ENCODE measurements at places on chromosomes 12 and 14. TPM values are rescaled to one million over a fixed set of nuclear protein-coding genes. Genes with fewer than 3 reads are reported as not detected.

GRCh38 chr14:53609009-53609408 is 347.6 kb downstream of the BMP4 start:
- no peaks in the 10 kb centered on the region for H3K36me3 ChIP-seq
- H3K4me1 ChIP-seq, result no peaks in the 10 kb centered on the region
- no peak overlapping the region for H3K27ac ChIP-seq
- H3K4me3 ChIP-seq, result no peak overlapping the region
- DNase-seq, result no peak

- no peak overlapping the region for H3K4me3 ChIP-seq
- H3K27ac ChIP-seq, result no peak overlapping the region
- no peak for DNase-seq
- no peaks in the 10 kb centered on the region for H3K27me3 ChIP-seq
- H3K4me1 ChIP-seq, result no peaks in the 10 kb centered on the region
These were observed 25.7 kb upstream of the PDZRN4 start for GRCh38 chr12:41162461-41162860.

DNA sequence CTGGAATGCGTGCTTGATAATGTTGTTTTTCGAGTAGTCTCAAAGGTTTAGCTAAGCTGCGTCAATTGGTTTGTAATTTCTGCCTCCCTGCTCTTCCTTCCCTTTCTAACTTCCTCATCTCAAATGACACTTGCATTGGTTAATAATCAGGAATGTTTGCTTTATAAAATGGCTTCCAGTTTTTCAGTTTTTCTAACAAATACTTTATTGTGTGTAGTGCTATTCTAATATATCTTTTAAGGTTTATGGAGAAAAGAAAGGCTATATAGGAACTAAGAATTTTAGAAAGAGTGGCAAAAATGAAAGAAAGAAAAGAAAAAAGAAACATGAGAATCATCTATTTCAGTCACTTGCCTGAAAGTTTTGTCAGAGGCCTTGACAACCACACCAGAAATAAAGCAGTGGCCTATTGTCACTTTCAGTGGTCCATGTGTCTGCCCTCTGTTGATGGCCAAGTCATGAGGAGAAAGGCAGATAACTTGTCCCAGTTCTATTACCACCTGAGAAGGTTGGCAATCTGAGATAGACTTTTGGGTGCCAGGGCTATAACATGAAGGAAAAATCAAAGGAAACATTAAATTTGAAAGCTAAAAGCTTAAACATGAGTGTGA is 221.9 kb upstream of the KITLG start:
- no peak overlapping the region for H3K4me3 ChIP-seq
- H3K27me3 ChIP-seq, result no peaks in the 10 kb centered on the region
- no peak for DNase-seq
- no peak overlapping the region for H3K27ac ChIP-seq
- H3K36me3 ChIP-seq, result no peaks in the 10 kb centered on the region
- no peaks in the 10 kb centered on the region for H3K4me1 ChIP-seq

DNA sequence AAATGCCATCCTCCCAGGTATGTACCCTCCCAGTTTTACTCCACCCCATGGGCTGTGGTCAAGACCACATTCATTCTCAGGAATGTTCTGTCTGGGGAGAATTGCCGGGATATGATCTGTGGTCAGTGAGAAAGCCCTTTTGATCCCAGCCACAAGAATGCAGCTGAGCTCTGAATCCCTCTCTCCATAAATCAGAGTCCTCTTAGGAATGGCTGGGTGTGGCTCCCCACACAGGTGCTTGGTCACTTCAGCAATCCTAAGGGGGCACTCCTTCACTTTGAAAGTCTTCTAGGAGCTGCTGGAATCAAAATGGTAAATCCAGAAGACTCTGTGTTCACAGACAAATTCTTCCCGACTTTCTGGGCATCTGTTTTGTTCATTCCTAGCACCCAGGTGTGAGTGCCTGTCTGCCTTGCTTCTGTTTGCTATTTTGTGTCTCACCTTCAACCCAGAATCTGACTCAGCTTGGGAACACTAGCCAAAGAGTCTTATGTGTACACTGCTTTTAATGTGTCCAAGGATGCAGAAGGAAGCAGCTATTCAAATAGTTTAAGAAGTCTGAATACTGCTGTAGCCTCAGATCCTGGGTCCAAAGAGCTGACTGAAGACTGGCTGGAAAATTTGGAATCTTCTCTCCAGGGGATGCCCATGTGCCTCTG is 144.6 kb upstream of the CDKN3 start:
- no peak for DNase-seq
- no peak overlapping the region for H3K27ac ChIP-seq
- no peaks in the 10 kb centered on the region for H3K27me3 ChIP-seq
- H3K4me1 ChIP-seq, result peaks cover 44% of the 10 kb centered on the region
- no peaks in the 10 kb centered on the region for H3K36me3 ChIP-seq

Gene DAO
- not detected for total RNA-seq

GRCh38 chr14:21097636-21098075 is 799 bp downstream of the ZNF219 start:
- H3K27ac ChIP-seq, result peak overlapping the region; percentile 75
- no peaks in the 10 kb centered on the region for H3K36me3 ChIP-seq
- H3K27me3 ChIP-seq, result no peaks in the 10 kb centered on the region
- H3K4me3 ChIP-seq, result peak overlapping the region; percentile 68

Gene KCNJ8
- total RNA-seq, result 7.0 TPM

GRCh38 chr12:7929083-7929792 is 6.7 kb downstream of the SLC2A3 start:
- DNase-seq, result no peak
- no peak overlapping the region for H3K27ac ChIP-seq
- H3K36me3 ChIP-seq, result peaks cover 27% of the 10 kb centered on the region
- no peak overlapping the region for H3K4me3 ChIP-seq
- H3K27me3 ChIP-seq, result no peaks in the 10 kb centered on the region

DNA sequence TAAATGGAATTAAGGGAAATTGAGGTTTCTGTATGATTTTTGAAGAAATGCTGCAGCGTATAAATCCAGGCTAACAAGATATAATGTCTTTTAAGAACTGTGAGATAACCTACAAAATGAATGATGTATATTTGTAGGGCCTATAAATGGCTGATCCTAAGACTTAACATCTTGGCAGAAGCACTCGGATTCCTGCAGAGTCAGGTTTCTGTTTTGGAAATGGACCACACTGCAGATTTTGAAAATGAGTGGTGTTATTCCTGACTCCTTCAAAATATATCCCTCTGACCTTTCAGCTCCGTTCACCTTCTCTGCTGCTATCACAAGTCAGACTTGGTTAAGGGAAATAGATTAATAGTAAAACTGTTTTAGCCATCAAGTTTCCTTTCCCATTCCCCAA is 5.0 kb downstream of the TIGAR start:
- H3K36me3 ChIP-seq, result no peaks in the 10 kb centered on the region
- no peak overlapping the region for H3K27ac ChIP-seq
- H3K4me1 ChIP-seq, result peaks cover 9% of the 10 kb centered on the region
- H3K27me3 ChIP-seq, result no peaks in the 10 kb centered on the region

- no peaks in the 10 kb centered on the region for H3K27me3 ChIP-seq
- H3K4me3 ChIP-seq, result peak overlapping the region; percentile 98
- no peaks in the 10 kb centered on the region for H3K36me3 ChIP-seq
- H3K27ac ChIP-seq, result peak overlapping the region; percentile 100
These were observed 3.9 kb downstream of the CTDSP2 start for GRCh38 chr12:57842342-57843294.

Gene NTF3
- 9.9 TPM for total RNA-seq

DNA sequence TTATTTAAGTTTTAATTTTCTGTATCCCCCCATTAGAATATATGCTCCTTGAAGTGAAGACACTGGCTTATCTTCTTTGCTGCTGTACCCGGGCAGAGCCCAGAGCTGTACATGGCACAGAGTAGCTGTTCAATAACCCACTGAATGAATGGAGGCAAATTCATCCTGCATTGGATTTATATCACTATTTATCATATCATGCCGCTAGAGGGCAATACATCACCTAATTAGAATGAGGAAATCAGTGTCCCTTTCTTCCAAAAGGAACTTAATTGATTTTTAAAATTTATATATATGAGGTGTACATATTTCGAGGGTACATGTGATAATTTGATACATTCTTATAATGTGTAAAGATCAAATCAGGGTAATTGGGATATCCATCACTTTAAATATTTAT is 89.2 kb upstream of the TMEM260 start:
- no peaks in the 10 kb centered on the region for H3K36me3 ChIP-seq
- H3K4me1 ChIP-seq, result no peaks in the 10 kb centered on the region
- DNase-seq, result no peak
- no peak overlapping the region for H3K4me3 ChIP-seq
- H3K27me3 ChIP-seq, result no peaks in the 10 kb centered on the region

Gene ATG14
- 19.5 TPM for total RNA-seq

DNA sequence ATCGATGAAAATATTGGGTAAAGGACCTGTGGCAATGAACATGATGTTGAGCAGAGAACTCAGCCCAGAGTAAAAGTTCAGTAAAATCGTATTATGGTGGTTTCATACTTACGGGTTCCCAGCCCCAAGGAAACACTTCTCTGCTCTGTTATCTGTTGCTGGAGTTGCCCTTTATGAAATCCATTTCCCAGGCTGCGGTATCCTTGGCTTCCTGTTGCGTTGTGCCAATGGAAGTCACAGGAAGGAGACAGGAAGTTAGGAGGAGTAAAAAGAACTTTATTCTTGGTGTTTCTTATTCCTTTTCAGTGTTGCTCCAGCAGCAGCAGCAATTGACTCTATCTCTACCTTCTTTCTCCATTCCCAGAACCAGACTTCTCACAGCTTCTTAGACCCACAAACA is 965.2 kb downstream of the VRK1 start:
- H3K4me3 ChIP-seq, result no peak overlapping the region
- no peaks in the 10 kb centered on the region for H3K27me3 ChIP-seq
- DNase-seq, result no peak
- no peaks in the 10 kb centered on the region for H3K36me3 ChIP-seq
- no peak overlapping the region for H3K27ac ChIP-seq

DNA sequence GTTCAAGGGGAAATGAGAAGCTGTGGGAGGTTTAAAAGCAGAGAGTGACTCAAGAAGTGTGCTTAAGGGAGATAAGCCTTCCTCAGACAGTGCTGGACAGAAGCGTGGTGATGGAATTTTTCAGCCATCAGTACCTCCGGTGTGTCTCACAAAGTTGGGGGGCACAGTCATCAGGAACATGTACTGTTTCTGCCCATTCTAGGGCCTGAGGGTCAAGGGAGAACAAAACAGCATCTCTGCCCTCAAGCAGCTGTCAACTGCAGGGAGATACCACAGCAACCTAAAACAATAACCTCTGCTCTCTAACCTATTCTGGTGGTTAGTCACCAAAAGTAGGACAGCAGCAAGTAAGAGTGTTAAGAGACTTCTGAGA is 2.0 kb upstream of the STON2 start:
- no peaks in the 10 kb centered on the region for H3K27me3 ChIP-seq
- DNase-seq, result no peak
- H3K36me3 ChIP-seq, result no peaks in the 10 kb centered on the region
- H3K4me1 ChIP-seq, result no peaks in the 10 kb centered on the region
- no peak overlapping the region for H3K27ac ChIP-seq
- H3K4me3 ChIP-seq, result no peak overlapping the region

Gene LMNTD1
- not detected for total RNA-seq

GRCh38 chr12:67469666-67470065 is 178.9 kb upstream of the DYRK2 start:
- no peak for DNase-seq
- H3K27me3 ChIP-seq, result no peaks in the 10 kb centered on the region
- no peaks in the 10 kb centered on the region for H3K36me3 ChIP-seq
- no peak overlapping the region for H3K4me3 ChIP-seq

DNA sequence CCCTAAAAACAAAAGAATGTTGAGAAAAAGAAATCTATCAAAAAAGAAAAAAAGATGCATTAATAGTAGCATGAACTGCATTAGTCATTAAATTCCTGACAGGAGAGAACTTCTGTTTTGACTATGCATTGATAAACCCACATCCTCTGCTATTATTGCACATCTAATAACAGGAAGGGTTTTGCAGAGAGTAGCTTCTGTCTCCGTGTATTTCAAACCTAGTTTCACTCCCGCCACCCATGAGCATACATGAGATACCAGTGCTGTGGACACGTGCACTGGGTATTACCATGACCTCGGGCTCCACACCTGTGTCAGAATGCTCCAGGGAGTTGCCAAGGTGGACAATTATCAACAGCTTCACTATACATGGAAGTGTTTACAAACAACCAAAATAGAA is 449.1 kb upstream of the SOX5 start:
- H3K27ac ChIP-seq, result no peak overlapping the region
- no peaks in the 10 kb centered on the region for H3K36me3 ChIP-seq
- no peaks in the 10 kb centered on the region for H3K4me1 ChIP-seq
- DNase-seq, result no peak
- no peak overlapping the region for H3K4me3 ChIP-seq

Gene ABCD2
- total RNA-seq, result 1.1 TPM

GRCh38 chr14:98606041-98606640 is 665.9 kb downstream of the BCL11B start:
- no peak overlapping the region for H3K4me3 ChIP-seq
- no peaks in the 10 kb centered on the region for H3K4me1 ChIP-seq
- H3K27ac ChIP-seq, result no peak overlapping the region
- no peaks in the 10 kb centered on the region for H3K27me3 ChIP-seq
- no peaks in the 10 kb centered on the region for H3K36me3 ChIP-seq

GRCh38 chr14:83556746-83557453 is 1973.0 kb upstream of the FLRT2 start:
- no peak overlapping the region for H3K27ac ChIP-seq
- H3K4me1 ChIP-seq, result no peaks in the 10 kb centered on the region
- H3K4me3 ChIP-seq, result no peak overlapping the region
- H3K27me3 ChIP-seq, result no peaks in the 10 kb centered on the region
- DNase-seq, result no peak

Gene WNK1
- 197 TPM for total RNA-seq

DNA sequence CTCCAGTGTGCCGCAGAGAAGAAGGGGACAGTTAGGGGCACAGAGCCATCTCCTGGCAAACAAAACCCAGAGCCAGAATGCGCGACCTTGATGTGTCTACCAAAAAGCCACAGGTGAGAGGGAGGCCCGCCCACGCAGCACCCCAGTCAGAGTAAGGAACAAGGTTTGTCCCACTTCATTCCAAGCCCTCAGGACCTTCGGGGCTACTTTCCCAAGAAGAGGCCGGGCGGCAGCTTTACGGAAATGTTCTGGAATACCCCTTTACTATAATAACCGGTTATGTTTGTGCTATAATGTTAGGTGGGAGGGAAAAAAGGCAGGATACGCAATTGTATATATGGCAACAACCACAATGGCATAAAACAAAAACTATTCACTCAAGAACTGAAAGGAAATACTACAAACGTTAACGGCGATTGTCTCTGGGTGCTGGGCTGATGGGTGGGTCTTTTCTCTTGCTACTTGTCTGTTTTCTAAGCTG is 12.3 kb downstream of the CCDC88C start:
- H3K27ac ChIP-seq, result no peak overlapping the region
- H3K27me3 ChIP-seq, result no peaks in the 10 kb centered on the region

- H3K27me3 ChIP-seq, result no peaks in the 10 kb centered on the region
- peaks cover 21% of the 10 kb centered on the region for H3K4me1 ChIP-seq
- H3K36me3 ChIP-seq, result peaks cover 3% of the 10 kb centered on the region
- no peak overlapping the region for H3K4me3 ChIP-seq
- no peak for DNase-seq
These were observed 100.6 kb downstream of the HEATR5A start for GRCh38 chr14:31319701-31320100.

- no peak overlapping the region for H3K27ac ChIP-seq
- H3K4me3 ChIP-seq, result no peak overlapping the region
- H3K36me3 ChIP-seq, result no peaks in the 10 kb centered on the region
These were observed 58.3 kb downstream of the GALNT16 start for GRCh38 chr14:69318241-69318640.
